ENCODE measurements at places on chromosomes 13 and 19.

DNA sequence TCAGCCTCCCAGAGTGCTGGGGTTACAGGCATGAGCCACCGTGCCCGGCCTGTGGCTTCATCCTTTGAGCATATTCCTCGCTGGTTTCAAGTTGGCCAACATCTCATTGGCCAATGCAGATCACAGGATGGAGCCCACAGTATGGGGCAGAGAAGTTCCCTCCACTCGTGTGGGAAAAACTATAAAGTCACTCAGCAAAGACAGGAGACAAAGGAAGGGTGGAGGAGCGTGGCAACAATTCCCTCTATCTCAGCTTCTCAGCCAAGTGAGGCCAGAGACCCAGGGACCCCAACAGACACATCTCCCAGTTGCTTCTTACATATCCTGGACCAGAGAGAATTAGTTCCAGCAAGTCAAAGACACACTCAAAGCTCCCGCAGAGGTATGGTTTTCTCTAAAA, 184.6 kb upstream of the SOX1 start:
- no peak for DNase-seq

GRCh38 chr19:45900738-45901431, 1.5 kb downstream of the MYPOP start:
- DNase-seq: no peak

DNA sequence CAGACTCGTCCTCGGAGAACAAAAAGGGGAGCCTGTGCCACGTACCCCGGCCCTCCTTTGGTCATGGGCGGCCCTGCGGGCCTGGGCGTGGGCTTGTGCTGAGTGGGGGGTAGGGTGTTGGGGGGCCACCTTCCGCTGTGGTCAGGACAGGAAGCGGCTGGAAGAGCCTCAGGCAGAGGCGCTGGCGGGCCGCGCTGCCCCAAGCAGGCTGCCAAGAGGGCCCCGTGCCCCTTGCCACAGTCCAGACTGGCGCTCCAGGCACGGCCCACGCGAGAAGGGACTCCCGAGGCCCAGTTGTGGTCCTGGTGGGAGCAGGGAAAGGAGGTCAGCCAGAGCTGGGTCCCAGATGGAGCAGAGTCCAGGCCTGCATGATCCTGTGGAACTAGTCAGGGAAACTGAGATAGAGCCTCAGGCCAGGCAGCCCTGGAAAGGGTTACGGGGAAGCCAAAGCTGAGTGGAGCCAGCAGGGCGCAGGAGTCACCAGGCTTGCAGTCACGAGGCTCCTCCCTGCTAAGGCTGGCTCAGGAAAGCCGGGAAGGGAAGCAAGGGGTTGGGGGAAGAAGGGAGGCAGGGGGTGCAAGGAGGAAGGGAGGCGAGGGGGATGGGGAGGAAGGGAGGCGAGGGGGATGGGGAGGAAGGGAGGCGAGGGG, 135.0 kb downstream of the CRYL1 start:
- no peak for DNase-seq

DNA sequence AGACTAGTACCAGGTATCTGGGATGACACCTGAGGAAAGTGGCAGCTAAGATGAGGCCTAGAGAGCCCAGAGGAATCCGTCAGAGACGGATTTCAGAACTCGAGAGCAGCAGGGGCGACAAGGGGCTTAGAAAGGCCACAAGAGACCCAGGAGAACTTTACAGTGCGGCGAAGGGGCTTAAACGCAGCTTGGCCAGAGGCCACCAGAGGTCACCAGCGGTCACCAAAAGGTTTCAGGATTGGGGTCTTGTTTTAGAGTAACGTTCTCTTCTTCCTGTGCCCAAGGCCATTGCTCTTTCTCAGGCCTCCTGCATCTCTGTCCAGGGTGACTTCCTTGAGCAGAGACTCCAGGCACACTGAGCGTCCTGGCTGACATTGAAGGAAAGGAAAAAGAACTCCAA, 2.2 kb downstream of the ZSCAN22 start:
- no peak for DNase-seq

GRCh38 chr19:2722541-2723344, 1.6 kb upstream of the DIRAS1 start:
- DNase-seq: no peak

- no peak for DNase-seq
These were observed 275.8 kb upstream of the SOX1 start for GRCh38 chr13:111791131-111791530.

Measured in stimulated activated CD4-positive, alpha-beta T cell treated with anti-CD3 and anti-CD28 coated beads, Interleukin-12 subunit alpha, Interleukin-12 subunit beta, amount 100 ng/mL, for 48 hours (primary cell).